ENCODE measurements at places on chromosomes 16 and 17.

DNA sequence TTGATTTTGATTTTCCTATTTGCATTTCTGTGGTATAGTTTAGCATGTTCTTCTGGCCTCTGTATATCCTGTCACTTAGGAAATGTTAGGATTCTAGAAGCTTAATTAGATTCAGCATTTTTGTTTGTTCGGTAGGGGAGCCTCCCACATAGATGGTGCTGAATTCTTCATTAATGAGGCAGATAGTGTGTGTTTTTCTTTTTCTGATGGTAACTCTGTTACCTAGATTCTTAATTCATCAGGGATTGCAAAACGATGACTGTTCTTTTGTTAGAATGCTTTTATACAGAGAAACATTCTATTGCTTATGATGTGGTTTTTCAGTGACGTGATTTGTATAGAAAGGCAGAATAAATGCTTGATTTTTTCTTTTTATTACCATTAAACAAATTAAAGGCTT lies 19.0 kb downstream of the BANP start:
- DNase-seq, result no peak

- DNase-seq, result no peak
Measured at GRCh38 chr17:39602533-39603303, 5.0 kb downstream of the NEUROD2 start.

GRCh38 chr17:10247810-10248209 lies 49.4 kb upstream of the GAS7 start:
- no peak for DNase-seq

- DNase-seq, result no peak
Measured at GRCh38 chr17:35046740-35047283, 16.7 kb downstream of the RFFL start.
